Muscle of leg (tissue), 16 donors: ENCODE measurements at places on chromosomes 16 and 17. TPM values are rescaled to one million over a fixed set of nuclear protein-coding genes. Genes with fewer than 3 reads are reported as not detected.
A peak's percentile ranks its signal among the peaks of the same experiment; 100 is the strongest.

The KLHL10 gene
- 0.09 TPM for total RNA-seq

GRCh38 chr17:4534928-4535666 lies 20.1 kb downstream of the MYBBP1A start:
- no peak for DNase-seq

GRCh38 chr17:77315551-77316190 lies 174.9 kb downstream of the SEC14L1 start:
- peak; percentile 34 for DNase-seq

The APOH gene
- total RNA-seq, result 0.31 TPM

GRCh38 chr16:77925531-77925930 lies 96.8 kb upstream of the CLEC3A start:
- DNase-seq, result no peak

DNA sequence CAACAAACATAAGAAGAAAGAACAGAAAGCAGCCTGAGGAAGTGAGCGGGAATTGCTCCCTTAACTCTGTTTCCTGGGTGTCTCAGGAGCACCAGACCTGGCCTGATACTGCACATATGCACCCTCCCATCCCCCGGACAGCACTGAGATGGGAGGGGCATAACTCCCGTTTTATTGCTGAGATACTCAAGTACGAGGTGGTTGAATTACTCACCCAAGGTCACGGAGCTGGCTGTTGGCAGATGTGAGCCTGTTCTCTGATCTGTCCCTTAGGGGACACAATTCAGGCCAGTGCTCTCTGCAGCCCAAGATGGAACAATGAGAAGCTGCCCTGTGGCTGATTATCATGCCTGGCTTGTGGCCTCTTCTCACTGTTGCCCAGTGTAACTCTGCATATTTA lies 9.1 kb upstream of the MED9 start:
- DNase-seq, result no peak
